Activated CD4-positive, alpha-beta memory T cell treated with anti-CD3 and anti-CD28 coated beads, Interleukin-2, amount 10 ng/mL, durations not matched to agents 7 days and 5 days (primary cell): ENCODE measurements at places on chromosomes 1 and 21. TPM values are rescaled to one million over a fixed set of nuclear protein-coding genes. Genes with fewer than 3 reads are reported as not detected.

DNA sequence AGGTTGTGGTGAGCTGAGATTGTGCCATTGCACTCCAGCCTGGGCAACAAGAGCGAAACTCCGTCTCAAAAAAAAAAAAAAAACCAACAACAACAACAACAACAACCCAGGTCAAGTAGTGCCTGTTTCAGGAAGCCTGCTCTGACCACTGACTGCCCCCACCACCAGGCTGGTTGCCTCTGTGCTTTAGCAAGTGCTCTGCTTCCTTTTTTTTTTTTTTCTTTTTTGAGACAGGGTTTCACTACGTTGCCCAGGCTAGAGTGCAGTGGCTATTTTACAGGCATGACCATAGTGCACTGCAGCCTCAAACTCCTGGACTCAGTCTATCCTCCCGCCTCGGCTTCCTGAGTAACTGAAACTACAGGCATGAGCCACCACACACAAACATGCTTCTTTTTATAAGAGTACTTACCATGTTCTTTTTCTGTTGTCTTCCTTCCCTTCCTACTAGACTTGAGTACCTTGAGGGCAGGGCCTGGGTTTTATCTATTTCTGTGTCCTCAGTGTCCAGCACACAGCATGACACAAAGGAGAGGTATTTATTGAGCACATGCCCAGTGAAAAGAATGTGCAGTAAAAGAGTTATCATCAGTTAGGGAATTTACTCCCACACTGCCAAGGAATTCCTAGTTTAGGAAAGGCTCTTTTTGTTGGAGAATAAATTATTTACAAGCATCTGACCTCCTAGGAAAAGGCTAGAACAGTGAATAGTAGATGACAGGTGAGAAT, 9.9 kb upstream of the COA7 start:
- H3K36me3 ChIP-seq = no peaks in the 10 kb centered on the region
- H3K4me3 ChIP-seq = no peak overlapping the region
- peaks cover 9% of the 10 kb centered on the region for H3K4me1 ChIP-seq
- no peak for DNase-seq

- H3K27me3 ChIP-seq = no peaks in the 10 kb centered on the region
- peaks cover 22% of the 10 kb centered on the region for H3K4me1 ChIP-seq
- H3K4me3 ChIP-seq = no peak overlapping the region
- peaks cover 16% of the 10 kb centered on the region for H3K36me3 ChIP-seq
- H3K27ac ChIP-seq = no peak overlapping the region
These were observed 17.2 kb downstream of the DPYD start for GRCh38 chr1:97903626-97904025.

- H3K4me1 ChIP-seq = peaks cover 45% of the 10 kb centered on the region
- no peak overlapping the region for H3K4me3 ChIP-seq
These were observed 76.5 kb downstream of the EPS15 start for GRCh38 chr1:51442616-51443015.

Gene CENPL
- total RNA-seq = 28.2 TPM

Gene PLPPR4
- not detected for total RNA-seq

Gene TRIM17
- total RNA-seq = 2.8 TPM

Gene TNFRSF25
- total RNA-seq = 85.1 TPM

Gene PLA2G2A
- not detected for total RNA-seq

Gene FNDC10
- 2.6 TPM for total RNA-seq
